ENCODE measurements at places on chromosomes 3 and 15.
A peak's percentile ranks its signal among the peaks of the same experiment; 100 is the strongest.

GRCh38 chr3:114626751-114627150, 332.9 kb downstream of the TIGIT start:
- DNase-seq, result peak; percentile 29

DNA sequence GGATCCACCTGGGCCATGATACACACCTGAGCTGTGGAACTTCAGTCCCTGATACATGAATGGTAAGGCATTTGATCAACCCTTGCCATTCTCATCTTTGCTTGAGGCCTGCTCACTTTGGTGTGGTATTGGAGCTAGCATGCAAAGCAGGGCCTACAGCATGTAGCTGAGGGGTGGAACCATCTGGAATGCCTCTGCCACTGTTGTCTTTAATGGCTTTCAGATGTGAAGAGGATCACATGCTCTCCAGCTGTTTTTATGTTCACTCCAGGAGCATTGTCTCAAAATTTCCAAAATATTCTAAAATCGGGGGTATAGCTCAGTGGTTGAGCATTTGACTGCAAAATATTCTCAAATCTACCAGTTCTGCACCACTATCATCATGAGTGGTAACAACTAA, 64.4 kb upstream of the PHLDB2 start:
- peak; percentile 67 for DNase-seq

GRCh38 chr15:71538181-71538580, 272.2 kb upstream of the NR2E3 start:
- DNase-seq, result no peak

- DNase-seq, result no peak
Measured at GRCh38 chr15:74423431-74424257, 10.1 kb downstream of the SEMA7A start.

DNA sequence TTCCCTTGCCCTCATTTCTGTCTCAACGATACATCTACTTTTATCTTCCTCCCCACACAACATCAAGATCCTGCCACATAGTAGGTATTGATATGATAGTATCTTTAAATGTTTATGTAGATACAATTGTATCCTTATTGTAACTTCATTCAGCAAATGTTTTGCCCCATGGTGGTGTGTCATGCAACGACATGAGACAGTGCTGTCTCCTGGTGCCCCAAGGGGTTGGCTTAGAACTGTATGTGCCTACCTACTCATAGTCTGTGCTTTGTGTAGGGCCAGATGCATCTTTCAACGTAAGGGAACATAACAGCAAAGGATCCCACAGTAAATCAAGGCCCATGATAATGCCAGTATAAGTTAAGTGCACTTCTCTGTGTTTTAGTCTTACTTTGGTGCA, 2.8 kb upstream of the CD47 start:
- no peak for DNase-seq

DNA sequence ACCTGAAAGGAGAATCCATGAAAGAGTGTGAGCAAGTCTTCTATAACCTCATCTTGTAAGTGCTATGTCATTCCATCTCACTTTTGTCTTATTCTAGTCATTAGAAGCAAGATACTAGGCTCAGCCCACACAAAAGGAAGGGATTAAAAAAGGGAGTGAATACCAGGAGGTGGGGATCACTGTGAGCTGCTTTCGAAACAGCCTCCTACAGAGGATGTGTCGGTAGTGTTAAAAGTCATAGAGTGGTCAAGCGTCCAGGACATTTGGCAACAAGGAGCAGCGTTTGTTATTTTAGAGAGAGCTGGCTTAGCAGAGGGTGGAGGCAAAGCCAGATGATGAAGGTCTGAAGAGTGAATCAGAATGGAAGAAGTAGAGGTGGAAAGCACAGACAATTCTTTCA, 11.7 kb upstream of the ZNF148 start:
- DNase-seq, result peak; percentile 87

GRCh38 chr3:159186581-159186980, 384.7 kb downstream of the MFSD1 start:
- no peak for DNase-seq

DNA sequence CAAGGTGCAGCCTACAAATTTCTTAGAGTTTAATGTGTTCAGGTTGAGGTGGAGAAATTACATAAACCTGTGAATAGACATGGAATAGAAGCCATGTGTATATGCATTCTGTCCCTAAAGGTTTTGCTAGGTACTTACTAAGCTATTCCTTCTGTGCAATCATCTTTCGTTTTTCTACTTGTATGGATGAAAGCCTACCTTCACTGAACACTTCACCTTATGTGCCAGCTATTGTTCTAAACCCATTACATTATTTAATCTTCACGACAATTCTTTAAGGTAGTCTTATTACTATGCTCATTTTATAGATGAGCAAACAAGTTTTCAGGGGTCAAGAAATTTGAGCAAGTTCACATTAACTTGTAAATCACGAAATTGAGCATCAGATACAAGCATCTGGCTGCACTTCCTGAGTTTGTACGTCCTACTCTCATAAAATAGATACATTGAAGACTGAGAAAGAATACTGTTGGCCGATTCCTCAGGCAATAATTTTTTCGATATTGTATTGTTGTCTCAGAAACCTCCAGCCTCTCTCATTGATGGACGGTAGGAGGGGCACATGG, 635 bp upstream of the RCN2 start:
- DNase-seq, result no peak
